Ecto neural progenitor cell (in vitro differentiated cells): ENCODE measurements at places on chromosomes 2 and 18.

DNA sequence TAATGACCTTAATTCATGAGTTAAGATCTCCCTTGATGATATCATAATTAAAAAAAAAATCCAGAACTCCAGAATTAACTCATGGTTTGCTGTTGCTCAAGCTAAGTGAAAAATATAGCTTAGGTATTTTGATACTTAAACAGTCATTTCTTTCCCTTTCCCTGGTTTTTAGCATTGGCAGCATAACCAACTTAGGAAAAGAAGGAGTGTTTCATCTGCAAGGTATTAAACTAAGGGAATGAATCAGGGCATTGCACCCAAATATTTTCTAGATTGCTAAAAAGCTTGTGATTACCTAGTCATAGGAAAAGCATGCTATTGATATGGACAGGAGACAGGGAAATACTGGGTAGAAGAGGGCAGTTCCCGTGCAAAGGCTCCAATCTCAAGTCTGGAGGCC is 207.2 kb downstream of the LRP1B start:
- no peak for DNase-seq

- DNase-seq, result no peak
Measured at GRCh38 chr18:57931038-57931437, 113.0 kb upstream of the NEDD4L start.

DNA sequence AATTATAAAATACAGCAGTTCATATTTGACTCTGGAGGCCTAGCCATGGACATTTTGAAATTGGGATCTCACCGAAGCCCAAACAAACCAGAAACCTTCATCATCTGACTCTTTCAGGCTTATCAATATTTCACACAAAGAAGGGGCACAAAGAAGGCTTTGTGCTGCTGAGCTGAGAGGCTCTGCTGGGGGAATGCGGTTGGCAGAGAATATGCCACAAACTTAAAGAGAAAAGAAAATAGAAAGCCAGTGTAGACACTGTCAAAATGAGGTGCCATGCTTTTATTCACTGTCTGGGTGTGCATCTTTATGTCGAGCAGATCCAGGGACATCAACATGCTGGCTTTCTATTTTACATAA is 162.6 kb downstream of the QPCT start:
- DNase-seq, result no peak

GRCh38 chr2:180983468-180984242 is 3.2 kb downstream of the UBE2E3 start:
- DNase-seq, result no peak

GRCh38 chr2:223768179-223768578 is 69.2 kb downstream of the AP1S3 start:
- no peak for DNase-seq

DNA sequence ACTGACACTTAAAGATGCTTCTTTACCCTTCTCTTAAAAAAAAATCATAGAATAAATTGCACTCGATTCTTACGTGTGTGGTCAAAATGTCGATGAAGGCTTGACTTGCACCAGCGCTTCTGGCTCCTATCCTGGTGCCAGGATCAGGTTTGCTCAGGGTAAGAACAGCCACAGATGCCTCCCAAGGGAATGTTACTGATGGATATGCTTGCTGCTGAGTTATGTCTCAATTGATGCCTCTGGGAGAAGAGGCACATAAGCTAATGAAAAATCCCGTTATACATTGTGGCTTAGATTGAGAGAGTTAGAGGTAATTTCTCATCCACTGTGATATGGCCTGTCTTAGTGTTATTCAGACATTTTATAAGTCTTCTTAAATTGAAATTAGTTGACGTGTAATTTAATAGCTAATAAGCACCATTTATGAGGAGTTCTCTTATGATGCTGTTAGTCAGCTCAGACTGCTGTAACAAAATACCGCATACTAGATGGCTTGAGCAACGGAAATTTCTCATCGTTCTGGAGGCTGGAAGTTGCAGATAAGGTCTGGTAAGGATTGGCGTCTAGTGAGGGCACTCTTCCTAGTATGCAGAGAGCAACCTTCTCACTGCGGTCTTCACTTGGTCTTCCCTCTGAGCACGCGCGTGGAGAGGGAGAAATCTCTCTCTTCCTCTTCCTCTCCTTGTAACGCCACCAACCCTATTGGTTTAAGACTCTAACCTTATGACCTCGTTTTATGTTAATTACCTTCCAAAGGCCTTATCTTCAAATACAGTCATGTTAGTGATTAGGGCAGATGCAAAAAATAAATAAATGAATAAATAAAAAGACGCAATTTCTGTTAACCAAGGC is 116.6 kb upstream of the NOSTRIN start:
- DNase-seq, result no peak

DNA sequence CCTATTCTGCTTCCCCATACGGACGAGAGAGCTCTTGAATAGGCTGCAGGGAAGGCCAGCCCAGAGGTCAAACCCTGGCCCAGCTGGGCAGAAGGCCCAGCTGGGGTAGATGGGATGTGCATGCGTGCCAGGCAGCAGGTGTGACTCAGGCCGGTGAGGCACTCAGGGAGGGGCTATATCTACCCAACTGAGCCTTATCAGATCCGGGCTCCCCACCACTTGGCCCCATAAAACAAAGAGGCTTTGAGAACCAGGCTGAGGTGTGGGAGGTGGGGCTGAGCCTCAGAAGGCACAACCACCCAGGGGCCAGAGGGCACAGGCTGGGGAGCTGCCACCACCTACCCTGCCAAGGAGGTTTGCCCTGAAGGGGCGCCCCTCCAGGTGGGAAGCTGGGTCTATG is 8.0 kb upstream of the CFAP65 start:
- DNase-seq, result no peak

DNA sequence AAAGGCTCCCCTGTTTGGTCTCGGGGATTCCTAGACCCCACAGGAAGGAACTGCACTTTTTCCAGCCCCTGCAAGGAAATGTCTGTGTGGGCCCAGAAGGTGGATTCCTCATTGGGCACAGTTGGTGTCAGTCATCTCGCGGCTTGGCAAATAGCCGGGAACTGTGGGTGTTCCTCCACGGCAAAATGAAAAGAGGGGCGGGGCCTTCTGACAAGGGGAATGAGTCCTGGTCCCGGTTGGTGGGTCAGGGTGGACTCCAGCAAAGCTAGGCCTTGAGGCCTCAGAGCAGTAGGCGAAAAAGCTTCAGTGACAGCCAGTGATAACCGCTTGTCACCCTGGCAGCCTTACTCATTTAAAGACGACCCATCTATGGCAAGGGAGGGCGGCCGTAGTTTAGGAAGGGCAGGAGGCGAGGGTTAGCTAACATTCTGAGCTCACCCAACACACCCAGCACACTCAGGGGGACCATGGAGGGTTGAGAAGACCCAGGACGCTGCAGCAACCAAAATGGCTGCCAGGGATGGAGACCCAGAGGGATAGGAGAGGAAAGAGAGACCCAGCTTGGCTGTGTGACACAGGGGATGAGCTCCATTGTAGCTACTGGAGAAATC is 16.5 kb downstream of the SLC4A3 start:
- DNase-seq, result no peak

DNA sequence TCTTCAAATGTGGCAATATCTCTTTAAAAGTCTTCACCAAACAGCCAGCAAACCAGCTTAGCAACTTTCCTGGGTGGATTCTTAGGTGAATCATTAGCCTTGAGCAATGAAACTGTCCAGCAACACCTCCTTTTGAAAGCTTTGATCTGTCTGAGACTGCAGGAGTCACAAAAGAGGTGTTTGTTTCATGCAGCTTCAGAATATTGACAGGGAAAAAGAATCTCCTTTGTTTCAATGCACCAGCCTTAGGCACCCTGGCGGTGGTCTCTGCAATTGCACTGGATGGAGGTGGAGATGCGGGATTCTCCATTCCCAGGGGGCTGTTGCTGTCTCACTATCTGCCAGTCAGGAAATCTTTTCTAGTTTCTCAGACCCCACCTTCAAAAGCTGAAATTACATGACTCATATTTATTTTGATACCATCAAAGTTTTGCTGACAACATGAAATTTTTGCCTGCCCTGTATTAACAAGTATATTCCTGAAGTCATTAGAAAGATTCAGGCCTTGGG is 76.0 kb upstream of the DSG1 start:
- DNase-seq, result peak; percentile 75

DNA sequence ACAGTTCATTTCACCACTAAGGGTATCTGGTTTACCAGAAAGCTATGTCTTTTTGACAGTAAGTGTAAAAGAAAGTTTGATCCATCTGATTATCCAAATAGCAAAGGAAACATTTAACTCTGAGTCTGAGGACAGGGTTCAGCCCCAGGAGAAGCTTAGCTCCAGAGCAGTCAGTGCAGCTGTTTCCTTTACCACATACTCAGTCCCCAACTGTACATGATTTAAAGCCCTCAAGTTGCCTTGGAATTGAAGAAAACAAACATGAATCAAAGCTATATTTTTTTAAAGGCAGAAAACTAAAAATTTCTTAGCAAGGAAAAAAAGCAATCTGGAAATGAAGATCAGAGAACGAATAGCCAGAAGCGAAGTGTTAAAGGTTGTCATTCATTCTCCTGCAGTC is 746.0 kb downstream of the METTL4 start:
- DNase-seq, result no peak

- no peak for DNase-seq
Measured at GRCh38 chr2:158539176-158540005, 82.6 kb downstream of the PKP4 start.

- DNase-seq, result no peak
Measured at GRCh38 chr2:134676960-134677359, 41.8 kb downstream of the TMEM163 start.

DNA sequence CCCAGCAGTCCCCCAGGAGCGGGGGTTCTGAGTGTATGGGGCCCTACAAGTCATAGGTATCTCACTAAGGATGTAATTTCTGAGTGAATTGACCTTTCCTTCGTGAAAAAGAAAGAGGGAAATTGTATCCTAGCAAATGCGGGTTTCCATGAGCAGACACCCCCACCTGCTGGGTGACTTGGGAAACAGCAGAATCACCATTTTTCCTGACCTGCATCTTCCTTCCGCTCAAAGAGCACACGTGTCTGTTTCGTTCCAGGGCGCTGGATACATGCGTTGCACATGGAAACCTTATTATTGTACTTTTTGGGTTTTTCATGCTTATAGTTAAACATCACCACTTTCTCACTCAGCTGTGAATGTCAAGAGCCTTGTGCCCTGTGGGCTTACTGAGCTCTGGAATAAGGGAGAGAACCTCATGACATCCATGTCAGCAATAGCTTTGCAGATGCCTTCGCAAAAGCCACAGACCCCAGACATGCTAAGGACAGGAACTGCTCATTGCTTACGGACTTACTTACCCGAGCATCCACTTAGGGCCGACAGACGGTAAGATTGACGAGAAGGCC is 132.8 kb downstream of the TPO start:
- DNase-seq, result peak; percentile 66

DNA sequence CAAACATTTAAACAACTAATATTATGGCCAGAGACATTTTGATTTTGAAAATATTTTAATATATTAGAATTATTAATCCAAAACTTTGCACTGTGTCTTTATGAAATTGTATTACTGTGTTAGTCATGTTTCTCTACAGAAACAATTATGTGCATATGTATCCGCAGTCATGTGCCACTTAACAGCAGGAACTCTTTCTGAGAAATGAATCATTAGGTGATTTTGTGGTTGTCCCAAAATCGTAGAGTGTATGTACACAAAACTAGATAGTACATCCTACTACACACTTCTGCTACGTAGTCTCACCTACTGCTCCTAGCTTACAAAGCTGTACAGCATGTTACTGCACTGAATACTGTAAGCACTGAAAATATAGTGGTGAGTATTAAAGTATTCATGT is 479.2 kb upstream of the DSEL start:
- no peak for DNase-seq

GRCh38 chr2:38631976-38632375 is 29.2 kb upstream of the HNRNPLL start:
- DNase-seq, result no peak

- DNase-seq, result no peak
Measured at GRCh38 chr2:118278046-118278445, 189.8 kb downstream of the INSIG2 start.

DNA sequence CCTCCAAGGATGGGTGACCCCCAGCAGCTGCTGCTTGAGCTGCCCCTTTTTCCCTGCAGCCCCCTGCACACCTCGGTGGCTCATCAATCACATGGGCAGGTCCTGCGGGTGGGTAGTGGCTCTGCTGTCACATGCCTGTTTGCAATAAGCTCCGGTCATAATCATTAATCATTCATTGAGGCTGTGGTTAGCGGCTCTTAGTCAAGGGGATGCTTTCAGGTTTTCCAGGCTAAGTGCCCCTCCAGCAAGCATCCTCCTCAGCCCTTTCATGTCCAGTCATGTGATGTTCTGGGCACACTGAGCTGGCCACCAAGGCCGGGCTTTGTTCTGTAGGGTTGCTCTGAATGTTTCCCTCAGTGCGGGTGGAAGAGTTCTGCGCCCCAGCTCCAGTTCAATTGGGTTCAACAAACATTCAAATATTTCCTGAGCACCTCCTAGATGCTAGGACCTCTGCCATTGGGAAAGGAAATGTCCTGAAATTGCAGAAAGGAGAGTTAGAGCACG is 96.4 kb upstream of the LDAH start:
- DNase-seq, result no peak

GRCh38 chr2:158112992-158113391 is 11.3 kb downstream of the UPP2 start:
- no peak for DNase-seq

DNA sequence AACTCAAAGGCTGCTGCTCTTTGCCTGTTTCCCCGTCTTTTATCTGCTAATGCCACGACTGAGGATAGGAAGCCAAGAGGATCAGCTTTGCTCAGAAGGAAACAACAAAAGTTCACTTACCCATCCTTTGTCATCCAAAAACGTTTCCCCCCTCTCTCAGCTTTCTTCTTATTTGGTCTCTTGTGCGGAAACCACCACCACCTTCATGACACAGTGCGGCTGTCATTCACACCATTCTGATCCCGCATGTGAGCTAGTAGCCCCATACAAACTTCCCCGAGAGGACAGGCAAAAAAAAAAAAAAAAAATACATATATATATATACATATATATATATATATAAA is 656 bp downstream of the LRRTM4 start:
- no peak for DNase-seq

- DNase-seq, result no peak
Measured at GRCh38 chr18:73124175-73124574, 256.4 kb upstream of the NETO1 start.

GRCh38 chr2:207067473-207067872 is 98.3 kb downstream of the KLF7 start:
- no peak for DNase-seq

GRCh38 chr2:150190546-150190945 is 296.9 kb downstream of the RND3 start:
- no peak for DNase-seq

- DNase-seq, result no peak
Measured at GRCh38 chr2:149733936-149734685, 146.5 kb upstream of the MMADHC start.

DNA sequence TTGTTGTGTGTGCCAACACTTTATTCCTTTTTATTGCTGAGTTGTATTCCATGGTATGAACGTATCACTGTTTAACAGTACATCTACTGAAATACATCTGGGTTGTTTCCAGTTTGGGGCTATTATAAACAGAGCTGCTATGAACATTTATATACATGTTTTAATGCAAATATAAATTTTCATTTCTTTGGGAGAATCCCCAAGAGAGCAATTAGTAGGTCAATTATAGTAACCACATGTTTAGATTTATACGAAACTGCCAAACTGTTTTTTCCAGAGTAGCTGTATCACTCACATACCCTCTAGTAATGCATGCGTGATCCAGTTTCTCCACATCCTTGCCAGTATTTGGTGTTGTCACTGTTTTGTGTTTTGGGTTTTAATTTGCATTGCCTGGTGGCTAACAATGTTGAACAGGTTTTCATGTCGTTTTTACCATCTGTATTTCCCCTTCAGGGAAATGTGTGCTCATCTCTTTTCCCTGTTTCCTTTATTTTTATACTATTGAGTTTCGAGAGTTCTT is 81.0 kb downstream of the TMEM131 start:
- DNase-seq, result no peak

- DNase-seq, result no peak
Measured at GRCh38 chr2:60433018-60433596, 120.3 kb downstream of the BCL11A start.
